Hematopoietic multipotent progenitor cell (in vitro differentiated cells): ENCODE measurements at places on chromosomes 1 and 21. TPM values are rescaled to one million over a fixed set of nuclear protein-coding genes. Genes with fewer than 3 reads are reported as not detected.

TRIM58 gene
- total RNA-seq: 25.3 TPM

FAM72B gene
- 0.27 TPM for total RNA-seq

DISP1 gene
- total RNA-seq: 3.5 TPM

ZNF691 gene
- 14.8 TPM for total RNA-seq
